ENCODE measurements at places on chromosomes 7 and 10. TPM values are rescaled to one million over a fixed set of nuclear protein-coding genes. Genes with fewer than 3 reads are reported as not detected.

The DNAJB6 gene
- polyA plus RNA-seq = 58.1 TPM

The ADRA2A gene
- polyA plus RNA-seq = 2.5 TPM

The OR13A1 gene
- not detected for polyA plus RNA-seq

The STAM gene
- polyA plus RNA-seq = 15.5 TPM

DNA sequence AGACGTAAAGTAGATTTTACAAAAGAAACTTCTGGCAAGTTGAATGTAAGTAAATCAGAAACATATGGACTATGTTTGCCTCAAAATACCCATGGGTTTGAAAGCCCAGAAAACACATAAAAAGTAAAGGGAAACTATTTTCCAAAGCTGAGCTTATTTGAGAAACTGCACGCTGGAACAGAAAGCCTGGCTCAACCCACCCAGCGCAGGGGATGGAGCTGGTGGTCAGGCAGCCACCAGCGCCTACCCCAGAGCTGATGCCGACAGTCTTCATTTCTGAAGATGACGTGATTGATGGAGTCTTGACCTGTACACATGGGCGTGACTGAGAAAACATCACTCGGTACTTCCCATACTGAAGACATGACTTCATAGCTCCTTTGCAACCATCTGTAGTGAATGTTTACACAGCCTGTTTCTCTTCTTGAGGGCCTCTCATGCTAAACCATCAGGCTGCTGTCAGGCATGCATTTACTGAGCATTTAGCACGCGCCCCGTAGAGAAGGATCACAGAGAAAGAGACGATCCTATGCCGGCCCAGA, 232.6 kb upstream of the AUTS2 start:
- DNase-seq = peak; percentile 74

DNA sequence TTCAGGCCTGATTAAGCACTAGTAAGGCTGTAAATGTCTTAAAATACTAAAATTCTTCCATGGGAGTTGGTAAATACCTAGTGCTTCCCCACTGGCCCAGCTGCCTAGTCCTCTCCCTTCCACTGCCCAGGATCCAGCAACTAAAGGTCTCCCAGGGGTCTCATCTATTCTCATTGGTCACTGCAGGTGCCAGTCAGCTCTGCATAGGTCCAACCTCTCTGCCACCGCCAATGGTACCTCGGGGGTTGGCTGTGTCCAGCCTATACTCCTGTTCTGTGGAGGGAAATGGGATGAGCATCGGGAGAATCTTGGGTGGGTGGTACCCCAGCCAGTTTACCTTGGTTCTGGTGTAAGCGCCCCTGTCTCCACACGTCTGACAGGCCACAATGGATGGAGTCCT, 6.1 kb upstream of the CREB5 start:
- no peak for DNase-seq

GRCh38 chr7:42237811-42238541, 967 bp upstream of the GLI3 start:
- DNase-seq = peak; percentile 95

DNA sequence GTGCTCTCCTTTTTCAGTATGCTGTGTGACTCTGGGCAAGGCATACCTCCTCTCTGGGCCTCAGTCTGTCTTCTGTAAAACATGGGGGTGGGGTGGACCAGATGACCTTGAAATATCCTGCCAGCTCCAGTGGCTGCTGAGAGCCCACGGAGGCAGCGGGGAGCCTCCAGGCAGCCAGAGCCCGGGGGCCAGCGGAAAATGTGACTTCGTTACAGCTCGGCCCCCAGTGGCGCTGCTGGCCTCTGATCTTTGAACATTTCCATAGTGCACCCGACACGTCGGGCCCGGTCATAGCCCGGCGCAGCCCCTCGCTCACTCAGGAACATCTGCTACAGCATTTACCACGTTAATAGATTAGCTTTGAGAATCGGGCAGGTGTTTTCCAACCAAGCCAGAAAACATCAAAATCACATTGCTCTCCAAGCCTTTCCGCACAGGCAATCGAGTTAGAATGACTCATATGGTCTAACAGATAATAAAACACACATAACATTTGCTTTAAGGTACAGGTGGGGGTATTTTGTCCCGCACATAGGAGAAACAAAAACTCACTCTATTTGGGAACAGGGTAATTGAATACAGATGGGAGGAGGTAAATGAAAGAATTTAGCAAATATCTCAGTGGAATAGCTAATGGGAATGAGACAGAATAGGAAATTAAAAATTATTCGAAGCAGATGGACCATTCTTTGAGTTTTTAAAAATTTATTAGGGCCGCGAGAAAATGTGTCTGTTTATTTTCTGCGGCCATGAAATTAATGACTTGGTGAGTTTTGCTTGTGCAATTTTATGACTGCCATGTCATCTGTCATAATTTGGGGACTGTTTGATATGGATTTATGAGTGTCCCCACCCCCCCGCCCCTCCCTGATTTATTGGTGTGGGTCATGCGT, 26.3 kb upstream of the COMTD1 start:
- DNase-seq = no peak

DNA sequence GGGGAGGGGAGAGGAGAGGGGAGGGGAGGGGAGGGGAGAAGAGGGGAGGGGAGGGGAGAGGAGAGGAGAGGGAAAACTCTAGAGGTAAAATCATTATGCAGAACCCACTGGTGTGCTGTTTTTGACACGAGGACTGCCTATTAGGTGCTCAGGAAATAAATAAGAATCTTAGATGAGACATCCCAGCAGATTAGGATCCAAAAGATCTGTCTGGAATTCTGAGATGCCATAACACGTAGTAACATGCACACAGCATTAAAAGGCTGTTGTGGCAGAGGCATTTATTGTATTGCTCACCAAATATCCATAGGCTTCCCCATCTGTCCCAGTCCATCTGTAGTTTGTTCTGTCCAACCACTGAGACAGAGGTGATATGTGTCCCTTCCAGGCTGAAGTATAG, 40.8 kb upstream of the KMT2E start:
- no peak for DNase-seq

DNA sequence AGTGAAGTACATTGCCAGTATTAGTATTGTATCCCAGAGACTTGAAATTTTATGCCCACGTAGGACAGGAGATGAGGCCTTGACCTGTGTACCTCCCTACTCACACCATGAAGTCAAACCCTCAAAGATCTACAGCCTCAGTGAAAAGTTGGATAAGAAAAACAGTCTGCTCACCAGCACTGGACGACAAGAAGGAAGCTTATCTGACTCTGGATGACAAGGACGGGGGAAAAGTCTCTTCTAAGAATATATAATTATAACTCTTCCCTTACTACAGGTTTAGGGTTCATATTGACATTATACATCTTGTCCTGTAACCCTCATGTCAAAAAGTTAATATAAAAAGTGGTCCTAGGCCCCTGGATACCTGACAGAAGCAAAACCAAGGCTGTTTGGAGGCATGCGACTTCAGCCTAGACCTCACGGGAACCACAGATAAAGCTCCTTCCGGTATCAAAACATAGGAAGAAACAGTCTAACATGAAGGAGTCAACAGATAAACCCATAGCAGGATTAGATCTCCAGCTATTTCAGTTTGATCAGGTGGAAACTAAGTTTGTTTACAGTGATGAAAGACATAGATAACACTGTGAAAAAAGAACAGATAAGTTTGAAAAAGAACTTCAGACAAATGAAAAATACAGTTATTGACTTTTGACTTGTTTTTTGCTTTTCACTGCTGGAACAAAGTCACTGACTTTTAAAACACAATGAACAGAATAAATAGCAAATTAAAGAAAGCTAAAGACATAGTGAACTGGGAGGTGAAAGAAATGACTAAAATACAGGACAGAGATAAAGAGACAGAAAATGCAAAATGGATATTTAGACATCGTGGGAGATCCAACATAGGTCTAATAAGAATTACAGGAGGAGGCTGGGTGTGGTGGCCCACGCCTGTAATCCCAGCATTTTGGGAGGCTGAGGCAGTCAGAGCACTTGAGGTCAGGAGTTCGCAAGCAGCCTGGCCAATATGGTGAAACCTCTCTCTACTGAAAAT, 145.9 kb downstream of the PHTF2 start:
- no peak for DNase-seq

- DNase-seq = peak; percentile 44
Measured at GRCh38 chr7:69599286-69599954, 1.1 kb downstream of the AUTS2 start.

DNA sequence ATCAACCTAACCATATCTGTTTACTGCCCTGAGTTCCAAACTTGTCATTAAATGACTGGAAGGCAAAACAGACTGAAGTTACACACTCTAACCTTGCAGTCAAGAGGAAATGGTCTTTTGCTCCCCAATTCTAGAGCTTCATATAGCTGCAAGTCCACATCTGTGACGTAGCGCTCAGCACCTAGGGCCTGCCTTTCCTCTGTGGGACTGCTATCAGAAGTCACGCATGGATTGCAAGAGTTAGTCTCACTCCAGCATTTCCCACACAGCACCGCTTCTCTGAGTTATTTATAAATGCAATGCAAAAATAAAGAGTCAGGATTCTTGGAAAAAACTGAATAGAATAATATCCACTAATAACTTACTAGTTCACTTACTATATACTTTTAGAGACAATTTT, 96.9 kb downstream of the ELMO1 start:
- peak; percentile 37 for DNase-seq

- no peak for DNase-seq
Measured at GRCh38 chr7:7895754-7896153, 72.8 kb upstream of the GLCCI1 start.

GRCh38 chr10:44874166-44874565, 37.0 kb upstream of the TMEM72 start:
- no peak for DNase-seq

DNA sequence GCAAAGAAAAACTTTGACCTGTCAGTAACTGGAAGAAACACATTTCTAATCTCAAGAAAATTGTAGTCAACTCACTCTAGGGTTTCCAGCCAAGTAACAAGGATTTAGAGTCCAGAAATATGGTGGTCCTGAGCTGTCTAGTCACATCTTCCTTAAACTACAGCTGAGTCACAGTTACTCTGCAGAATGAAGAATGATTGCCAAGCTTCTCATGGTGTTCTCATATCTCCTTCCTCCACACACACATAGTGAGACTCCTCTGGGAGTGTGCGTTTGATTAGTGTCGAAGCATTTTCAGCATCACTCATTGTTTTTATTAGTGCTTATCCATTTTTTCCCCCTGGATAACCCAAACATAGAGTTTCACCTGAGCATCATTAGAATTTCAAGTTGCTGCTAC, 93.1 kb upstream of the CXCL12 start:
- no peak for DNase-seq

- no peak for DNase-seq
Measured at GRCh38 chr10:111836064-111836463, 347.5 kb downstream of the GPAM start.

DNA sequence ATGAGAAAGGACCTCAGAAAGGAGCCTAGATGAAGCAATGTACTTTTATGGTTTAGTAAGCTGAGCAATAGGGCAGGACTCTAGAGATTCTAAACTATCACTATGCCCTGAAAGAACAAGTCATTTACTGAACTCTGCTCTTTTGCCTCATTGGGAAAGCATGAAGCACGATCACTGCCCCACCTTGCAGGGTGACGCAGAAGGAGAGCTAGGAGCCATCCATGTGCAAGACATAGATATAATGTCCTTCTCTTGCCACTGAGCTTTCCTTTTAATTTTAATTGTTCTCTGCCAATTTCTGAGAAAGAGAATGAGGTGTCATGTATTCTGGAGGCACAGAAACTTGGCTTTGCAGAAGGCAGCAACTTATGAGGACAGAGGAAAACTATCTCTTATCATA, 108.3 kb downstream of the SORCS1 start:
- DNase-seq = peak; percentile 49

DNA sequence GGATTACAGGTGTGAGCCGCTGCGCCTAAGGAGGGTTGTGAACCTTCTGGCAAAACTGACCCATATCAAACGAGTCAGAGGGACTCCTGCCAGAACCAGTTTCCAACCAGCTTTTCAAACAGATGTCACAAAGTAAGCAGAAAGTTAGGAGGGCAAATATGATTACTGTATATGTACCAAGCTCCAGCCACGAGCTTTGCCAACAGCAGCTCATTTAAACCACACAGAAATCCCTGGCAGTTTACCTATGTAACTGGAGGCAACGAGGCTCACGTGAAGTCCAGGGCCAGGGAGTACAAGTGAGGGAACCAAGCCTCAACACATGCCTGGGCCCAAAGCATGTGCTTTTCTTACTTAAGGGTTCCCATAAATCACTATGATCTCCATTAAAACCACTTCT, 12.5 kb upstream of the DAGLB start:
- no peak for DNase-seq

DNA sequence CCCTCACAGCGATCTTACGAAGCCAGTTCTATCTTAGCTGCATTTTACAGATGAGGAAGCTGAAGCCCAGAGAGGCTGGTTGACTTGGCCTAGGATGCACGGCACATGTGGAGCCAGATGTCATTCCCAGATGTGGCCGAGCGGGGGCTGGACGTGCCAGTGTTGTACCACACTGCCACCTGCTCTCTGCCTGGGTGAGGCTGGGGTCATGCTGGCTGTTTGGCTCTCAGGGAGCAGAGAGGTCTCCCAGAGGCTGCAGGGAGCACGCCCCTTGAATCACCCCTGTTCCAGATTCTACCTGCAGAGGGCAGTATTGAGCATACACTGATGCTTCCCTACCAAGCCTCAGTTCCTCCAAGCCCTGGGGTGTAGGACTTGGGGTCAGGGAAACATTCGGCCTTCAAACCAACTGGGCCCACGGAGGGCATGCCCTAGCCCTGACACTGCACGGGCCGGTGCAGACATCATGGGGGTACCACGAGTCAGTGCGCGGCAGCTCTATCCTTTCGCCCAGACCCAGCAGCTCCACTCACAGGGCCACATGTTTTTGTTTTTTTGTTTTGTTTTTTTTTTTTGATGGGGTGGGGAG, 3.8 kb upstream of the GTF2IRD1 start:
- DNase-seq = peak; percentile 56

- DNase-seq = peak; percentile 70
Measured at GRCh38 chr10:47340608-47341170, 7.5 kb upstream of the RBP3 start.

DNA sequence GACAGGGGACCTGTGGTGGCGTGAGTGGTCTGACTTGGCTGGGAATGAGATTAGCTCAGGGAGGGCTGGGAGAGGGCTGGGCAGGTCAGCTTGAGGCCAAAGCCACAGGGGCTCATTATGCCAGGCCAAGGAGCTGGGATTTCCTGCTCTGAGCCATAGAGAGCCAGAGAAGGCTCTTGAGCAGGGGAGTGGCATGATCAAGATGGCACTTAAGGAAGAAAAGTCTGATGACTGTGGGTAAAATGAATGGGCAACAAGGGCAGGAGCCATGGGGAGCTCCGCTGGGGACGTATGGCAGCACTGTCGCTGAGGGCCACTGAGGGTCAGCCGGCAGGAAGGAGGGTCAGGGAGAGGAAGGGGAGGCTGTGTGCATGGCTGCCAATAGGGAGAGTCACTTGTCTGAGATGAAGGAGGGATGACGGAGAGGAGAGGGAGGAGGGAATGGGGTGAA, 5.8 kb downstream of the ANTXRL start:
- DNase-seq = no peak

All from lung (tissue), 17 donors.